ENCODE measurements at places on chromosomes 4 and X.

- peak; percentile 8 for DNase-seq
These were observed 16.0 kb downstream of the MCF2 start for GRCh38 chrX:139691843-139692505.

DNA sequence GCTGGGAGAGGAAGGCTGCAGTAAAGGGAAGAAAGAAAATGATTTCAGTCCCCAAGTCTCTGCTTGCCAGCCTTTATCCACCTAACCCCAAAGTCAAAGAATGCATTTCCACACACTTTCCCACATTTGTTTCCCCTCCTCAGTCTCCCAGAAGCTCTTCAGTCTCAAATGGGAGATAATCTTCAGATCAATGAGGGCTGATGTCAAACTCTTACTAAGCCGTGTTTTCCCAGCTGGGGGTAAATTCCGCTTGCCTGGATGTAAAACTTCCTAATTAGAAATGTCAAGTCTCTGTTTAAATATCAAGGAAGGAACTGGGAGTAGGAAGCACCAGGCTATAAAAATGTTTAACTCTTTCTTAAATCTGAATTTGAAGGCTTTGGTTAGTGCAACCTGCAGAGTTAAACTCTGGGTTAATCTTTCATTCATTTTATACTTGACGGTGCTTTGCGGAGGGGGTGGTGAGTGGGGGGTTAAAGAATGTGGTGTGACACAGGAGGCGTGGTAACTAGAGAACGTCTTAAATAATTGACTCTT is 601.4 kb upstream of the ACTRT1 start:
- DNase-seq: no peak

- no peak for DNase-seq
These were observed 109.7 kb upstream of the CPEB2 start for GRCh38 chr4:14892563-14892962.

GRCh38 chr4:83490876-83491450 is 6.1 kb upstream of the ABRAXAS1 start:
- peak; percentile 55 for DNase-seq

DNA sequence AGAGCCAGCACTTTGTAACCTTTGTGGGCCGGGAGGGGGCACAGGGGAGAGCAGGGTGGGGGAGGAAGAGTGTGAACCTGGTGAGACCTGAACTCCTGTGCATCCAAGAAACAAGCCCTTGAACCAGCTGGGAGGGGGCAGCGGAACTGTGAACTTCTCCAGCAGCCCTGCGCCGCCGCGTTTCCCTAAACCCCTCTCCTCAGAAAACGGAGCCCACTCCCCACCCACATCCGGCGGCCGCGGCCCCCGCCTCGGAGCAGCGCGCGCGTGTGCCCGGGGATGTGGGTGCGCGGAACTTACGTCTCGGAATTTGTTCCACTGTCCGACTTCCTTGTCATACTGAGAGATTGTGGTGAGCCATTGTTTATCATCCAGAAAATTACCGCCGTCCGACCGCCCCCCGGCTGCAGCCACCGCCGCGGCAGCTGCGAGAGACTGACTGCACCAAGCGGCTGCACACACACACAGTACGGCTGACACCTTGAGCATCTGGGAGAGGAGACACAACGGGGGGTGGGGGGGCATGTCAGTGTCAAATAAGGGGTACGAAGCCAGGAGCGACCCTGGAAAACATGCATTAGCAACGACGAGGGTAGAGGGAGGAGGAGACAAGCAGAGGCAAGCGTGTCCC is 494 bp downstream of the SPOCK3 start:
- DNase-seq: peak; percentile 5

DNA sequence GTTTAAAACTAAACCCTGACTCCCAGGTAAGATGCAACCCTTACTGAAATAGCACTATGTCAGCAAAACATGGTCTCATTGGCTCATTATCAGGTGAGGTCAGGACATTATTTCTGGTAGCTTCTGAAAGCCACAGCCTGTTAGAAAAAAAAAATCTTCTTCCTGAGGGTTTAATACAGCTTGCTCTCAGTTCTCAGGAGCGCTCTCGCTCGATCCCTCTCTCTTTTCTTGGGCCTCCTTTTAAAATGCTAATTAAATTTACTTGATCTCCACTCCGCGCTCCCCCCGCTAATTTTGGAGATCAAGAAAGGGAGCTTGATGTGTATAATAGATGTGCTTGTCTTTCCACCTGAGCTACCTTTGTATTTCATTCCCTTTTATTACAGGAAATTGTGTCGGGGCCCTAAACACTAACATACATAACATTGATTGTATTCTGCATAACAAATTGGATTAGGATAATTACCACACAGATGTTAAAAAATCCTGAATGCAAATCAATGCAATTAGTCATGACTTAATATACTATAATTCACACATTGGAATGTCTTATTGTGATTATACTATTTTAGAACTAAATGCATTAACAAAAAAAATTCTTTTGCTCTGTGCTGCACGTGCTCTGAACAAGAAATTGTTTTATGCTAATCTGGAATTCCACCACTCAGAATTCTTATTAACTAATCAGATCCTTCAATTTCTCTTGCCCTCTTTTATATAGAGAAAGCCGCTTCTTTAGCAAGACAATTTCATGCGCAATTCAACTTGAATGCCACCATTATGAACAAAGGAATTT is 101.6 kb upstream of the TEX13D start:
- no peak for DNase-seq

- peak; percentile 84 for DNase-seq
These were observed at the start of gene FAM47E for GRCh38 chr4:76251441-76252270. TSS of gene FAM47E (plus strand) at chr4:76251721. CDS start at chr4:76251747, 26 bp downstream.

DNA sequence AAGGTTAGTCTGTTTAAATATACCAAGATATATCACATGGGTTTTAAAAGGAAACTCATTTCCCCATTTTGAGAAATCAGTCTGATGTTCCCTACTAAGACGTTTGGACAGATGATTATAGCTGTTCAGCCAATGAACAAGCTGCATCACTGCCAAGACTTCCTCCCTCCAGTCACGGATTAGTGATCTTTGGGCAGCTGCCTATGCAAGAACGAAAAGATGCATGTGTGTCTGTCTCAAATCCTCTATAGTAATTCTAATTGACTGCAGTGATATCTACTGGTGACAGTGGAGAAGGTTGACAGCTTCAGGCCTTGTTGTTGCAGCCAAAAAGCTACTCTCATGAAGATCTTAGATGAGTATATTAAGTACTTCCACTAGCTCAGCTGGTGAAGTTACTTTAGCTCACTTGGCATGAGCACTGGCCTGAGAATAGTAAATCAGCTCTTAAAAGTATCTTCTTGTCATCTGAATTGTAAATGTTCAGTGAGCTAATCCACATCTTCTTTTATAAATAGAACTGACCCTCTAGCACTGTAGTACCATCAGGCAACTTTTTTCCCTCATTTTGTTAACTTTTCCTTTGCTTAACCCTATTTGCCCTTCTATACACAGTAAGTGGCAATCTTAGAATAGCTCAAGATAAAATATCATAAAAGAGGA is 134.5 kb upstream of the PCDH10 start:
- DNase-seq: no peak

GRCh38 chr4:144809056-144809640 is 163.2 kb downstream of the HHIP start:
- DNase-seq: no peak

- DNase-seq: no peak
These were observed 19.3 kb downstream of the JAKMIP1 start for GRCh38 chr4:6180841-6181631.

GRCh38 chr4:20408611-20409010 is 156.9 kb downstream of the SLIT2 start:
- DNase-seq: peak; percentile 51

DNA sequence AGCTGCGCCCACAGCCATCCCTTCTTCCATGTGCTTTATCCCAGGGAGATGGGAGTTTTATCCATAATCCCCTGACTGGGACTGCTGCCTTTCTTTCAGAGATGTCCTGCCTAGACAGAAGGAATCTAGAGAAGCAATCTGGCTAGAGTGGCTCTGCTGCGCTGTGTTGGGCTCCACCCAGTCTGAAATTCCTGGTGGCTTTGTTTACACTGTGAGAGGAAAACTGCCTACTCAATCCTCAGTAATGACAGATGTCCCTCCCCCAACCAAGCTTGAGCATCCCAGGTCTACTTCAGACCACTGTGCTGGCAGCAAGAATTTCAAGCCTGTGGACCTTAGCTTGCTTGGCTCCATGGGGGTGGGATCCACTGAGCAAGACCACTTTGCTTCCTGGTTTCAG is 116.9 kb upstream of the AR start:
- no peak for DNase-seq

- no peak for DNase-seq
These were observed 32.4 kb upstream of the PDLIM3 start for GRCh38 chr4:185567381-185568376.

- DNase-seq: no peak
These were observed 50.8 kb upstream of the MBNL3 start for GRCh38 chrX:132539611-132540010.

- DNase-seq: no peak
These were observed 17.8 kb upstream of the TBC1D19 start for GRCh38 chr4:26566133-26566532.

- no peak for DNase-seq
These were observed 52.2 kb upstream of the FAT1 start for GRCh38 chr4:186775902-186776301.

DNA sequence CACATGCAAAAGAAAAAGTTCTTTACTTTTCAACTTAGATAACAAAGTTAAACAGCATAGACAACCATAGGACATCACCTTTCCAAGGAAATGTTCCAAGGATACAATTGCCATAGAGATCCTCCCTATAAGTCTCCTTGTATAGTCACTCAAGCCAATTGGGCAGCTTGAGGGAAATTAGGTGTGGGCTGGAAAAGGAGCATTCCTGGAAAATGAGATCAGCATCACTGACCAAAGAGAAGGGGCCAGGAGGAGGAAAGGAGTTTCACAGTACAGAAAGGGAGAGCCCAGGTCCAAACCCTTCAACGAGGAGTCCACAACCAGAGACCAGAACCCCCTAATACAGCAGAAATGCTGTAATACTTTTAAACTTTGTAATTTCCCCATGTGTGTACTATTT is 91.5 kb upstream of the PPARGC1A start:
- no peak for DNase-seq

DNA sequence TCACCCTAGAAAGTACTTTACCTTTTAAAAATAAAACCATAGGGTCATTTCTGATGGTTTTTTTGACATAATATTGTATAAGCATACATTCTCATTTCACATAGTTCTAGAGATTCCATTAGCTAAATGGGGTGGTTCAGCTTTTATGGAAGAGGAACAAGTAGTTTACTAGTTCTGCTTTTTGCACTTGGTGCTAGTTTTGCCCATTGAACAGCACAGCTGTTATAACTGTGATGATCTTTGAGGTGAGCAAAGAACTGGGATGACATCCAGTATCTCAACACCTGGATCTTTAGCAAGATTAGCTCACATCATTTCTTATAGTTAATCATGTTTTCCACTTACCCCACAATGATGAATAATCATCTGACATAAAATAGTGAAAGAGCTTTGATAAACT is 40.9 kb downstream of the MOB1B start:
- DNase-seq: no peak

DNA sequence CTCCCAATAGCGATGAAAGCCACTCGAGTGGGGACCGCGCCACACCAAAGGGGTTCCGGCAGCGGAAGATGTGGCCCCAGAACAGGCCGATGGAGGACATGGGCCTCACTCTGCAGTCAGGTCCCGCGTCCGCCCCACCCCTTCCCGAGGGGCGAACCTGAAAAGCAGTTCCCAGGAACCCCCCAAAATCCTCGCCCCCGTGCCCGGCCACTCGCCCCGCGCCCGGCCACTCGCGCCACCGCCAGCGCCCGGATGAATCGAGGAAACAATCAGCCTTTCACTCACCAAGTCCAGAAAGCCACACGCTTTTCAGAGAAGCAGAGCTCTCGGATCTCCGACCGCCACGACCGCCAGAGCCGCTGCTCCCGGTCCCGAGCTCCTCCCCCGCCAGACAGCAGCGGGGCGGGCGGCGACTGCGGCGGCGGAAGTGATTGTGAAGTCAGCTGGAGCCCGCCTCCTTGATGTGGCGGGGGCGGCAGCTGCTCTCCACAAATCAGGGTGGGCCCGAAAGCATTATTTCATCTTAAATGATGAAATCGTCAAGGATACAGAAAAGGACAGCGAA is at the start of gene PJA1:
Gene PJA1 (minus strand): TSS at position 367 of the 565 bp plus-strand sequence. CDS start 2,380 bp downstream, outside the sequence.
- DNase-seq: peak; percentile 87

DNA sequence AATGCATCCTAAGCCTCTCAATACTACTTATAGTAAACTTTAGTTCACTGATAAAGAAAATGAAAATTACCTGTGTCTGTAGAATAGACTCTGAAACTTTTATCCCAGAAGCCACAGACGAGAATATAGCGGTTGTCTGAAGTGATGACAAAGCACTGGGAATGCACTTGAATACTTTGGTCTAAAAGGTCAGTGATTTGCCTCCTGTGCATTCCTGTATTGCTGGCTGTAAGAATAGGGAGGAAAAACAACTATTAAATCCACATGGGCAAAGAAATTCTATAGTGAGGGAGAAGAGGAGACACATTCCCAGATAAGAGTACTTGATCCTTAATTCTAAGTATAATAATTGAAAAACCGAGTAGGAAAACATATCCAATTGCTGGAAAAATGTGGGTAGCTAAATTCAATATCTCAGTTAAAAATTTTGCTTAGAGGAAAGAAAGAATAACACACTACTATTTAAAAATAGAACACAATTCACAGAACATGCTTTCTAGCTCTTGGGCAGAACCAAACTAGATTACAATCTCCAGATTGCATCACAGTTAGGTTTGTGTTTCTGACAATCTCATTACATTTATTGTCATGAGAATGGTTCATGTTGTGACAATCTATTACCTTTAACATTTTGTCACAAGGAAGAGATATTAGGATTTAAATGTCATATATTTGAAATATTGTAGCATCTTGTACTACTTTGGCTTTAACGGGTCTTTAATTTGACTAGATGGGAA is 232.1 kb downstream of the DCLK2 start:
- DNase-seq: peak; percentile 16

DNA sequence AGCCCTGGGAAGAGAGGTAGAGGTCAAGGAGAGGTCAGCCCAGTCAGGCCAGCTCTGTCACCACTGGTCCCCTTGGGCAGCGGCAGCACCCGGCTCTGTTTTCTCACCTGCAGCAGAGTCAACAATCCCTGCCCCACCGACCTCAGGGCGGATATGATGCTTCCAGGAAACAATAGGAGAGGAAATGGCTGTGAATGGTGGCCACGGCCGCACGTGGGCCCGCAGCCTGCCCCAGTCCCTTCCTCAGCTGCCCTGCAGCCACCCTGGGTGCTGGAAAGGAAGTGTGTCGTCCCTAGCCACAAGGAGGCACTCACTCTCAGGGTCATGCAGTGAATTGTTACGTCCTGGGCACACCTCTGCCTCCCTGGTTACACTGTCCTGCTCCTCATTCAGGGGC is 92.5 kb upstream of the ENPP6 start:
- no peak for DNase-seq

GRCh38 chr4:93671093-93671492 is 157.5 kb upstream of the ATOH1 start:
- no peak for DNase-seq

- no peak for DNase-seq
These were observed 180.7 kb upstream of the MXRA5 start for GRCh38 chrX:3527166-3527565.

GRCh38 chr4:6307891-6308290 is 38.2 kb downstream of the WFS1 start:
- no peak for DNase-seq

GRCh38 chr4:158299459-158300007 is 89.2 kb downstream of the TMEM144 start:
- no peak for DNase-seq

GRCh38 chrX:9656277-9656676 is 109.4 kb downstream of the GPR143 start:
- DNase-seq: no peak
